ENCODE measurements at places on chromosomes 6 and 20.

DNA sequence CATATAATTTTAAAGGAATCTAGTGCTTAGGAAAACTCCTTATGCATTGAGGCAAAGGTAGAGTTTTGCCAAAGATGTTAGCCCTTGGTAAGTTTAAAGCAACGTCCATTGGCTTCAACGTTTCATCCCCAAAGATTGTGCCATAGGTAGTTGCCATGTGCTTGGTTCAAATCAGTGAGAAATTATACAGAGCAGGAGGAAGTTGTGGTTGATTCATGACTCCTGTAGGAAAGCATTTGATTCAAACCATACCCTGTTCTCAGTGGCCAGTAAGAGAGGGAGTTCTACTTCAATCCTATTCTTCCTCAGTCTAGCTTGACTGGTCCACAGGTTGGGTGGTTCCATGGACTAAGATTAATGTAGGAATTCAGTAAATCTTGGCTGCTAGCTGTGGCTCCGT lies 535.6 kb downstream of the QKI start:
- DNase-seq: no peak

DNA sequence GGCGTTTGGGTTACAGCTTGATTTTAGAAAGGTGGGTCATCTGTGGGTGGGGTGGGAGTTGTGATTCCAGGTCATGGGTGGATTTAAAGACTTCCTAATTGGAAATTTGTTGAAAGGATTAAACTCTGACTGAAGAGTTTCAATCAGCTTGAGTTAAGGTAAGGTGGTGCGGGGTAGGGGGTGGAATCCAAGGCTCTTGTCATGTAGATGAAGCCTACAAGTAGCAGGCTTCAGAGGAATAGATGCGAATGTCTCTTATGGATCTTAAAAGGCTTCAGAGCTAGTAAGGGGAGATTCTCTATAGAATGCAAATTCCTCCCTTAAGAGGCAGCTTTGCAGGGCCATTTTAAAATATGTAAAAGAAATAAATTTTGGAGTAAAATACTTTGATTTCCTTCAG lies 645.3 kb downstream of the FRK start:
- no peak for DNase-seq

- DNase-seq: no peak
These were observed 296.1 kb downstream of the TFAP2C start for GRCh38 chr20:56925082-56925830.

GRCh38 chr20:47319517-47320252 lies 36.8 kb downstream of the ZMYND8 start:
- DNase-seq: no peak

- no peak for DNase-seq
These were observed 1.2 kb downstream of the TCEA2 start for GRCh38 chr20:64064145-64064698.

- DNase-seq: no peak
These were observed 4.3 kb downstream of the CALHM4 start for GRCh38 chr6:116557893-116558292.

DNA sequence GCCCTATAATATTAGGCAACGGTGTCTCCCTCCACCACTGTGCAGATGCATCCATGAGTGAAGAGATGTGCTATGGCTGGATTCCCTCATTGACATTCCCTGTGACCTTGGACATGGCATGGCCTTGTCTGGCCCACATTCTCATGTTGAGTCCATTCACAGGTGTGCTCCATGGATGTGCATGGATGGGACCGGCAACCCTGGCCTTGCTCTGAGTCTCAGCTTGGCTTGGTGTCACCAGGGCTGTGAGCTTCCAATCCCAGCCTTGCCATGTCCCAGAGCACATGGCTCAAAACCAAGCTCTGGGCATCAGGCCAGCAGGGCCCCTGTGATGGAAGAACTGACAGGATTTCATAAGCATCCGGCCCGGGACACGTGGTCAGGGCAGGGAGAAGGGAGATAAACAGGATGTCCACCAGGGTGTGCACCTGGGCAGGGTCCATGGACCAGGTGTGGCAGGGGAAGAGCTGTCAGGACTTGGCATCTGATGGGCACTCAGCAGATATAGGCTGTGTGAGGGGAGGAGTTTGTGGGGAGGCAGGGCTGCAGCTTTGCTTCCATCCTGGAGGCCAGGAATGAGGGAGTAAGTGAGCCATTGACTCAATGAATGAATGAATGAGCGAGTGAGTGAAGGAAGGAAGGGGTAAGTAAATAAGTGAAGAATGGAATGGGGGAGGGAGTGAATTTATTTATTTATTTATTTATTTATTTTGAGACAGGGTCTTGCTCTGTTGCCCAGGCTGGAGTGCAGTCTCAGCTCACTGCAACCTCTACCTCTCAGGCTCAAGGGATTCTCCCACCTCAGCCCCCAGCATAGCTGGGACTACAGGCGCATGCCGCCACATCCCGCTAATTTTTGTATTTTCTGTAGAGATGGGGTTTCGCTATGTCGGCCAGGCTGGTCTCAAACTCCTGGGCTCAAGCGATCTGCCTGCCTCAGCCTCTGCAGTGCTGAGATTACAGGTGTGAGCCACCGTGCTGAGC lies 15.7 kb downstream of the NRSN2 start:
- DNase-seq: peak; percentile 55

DNA sequence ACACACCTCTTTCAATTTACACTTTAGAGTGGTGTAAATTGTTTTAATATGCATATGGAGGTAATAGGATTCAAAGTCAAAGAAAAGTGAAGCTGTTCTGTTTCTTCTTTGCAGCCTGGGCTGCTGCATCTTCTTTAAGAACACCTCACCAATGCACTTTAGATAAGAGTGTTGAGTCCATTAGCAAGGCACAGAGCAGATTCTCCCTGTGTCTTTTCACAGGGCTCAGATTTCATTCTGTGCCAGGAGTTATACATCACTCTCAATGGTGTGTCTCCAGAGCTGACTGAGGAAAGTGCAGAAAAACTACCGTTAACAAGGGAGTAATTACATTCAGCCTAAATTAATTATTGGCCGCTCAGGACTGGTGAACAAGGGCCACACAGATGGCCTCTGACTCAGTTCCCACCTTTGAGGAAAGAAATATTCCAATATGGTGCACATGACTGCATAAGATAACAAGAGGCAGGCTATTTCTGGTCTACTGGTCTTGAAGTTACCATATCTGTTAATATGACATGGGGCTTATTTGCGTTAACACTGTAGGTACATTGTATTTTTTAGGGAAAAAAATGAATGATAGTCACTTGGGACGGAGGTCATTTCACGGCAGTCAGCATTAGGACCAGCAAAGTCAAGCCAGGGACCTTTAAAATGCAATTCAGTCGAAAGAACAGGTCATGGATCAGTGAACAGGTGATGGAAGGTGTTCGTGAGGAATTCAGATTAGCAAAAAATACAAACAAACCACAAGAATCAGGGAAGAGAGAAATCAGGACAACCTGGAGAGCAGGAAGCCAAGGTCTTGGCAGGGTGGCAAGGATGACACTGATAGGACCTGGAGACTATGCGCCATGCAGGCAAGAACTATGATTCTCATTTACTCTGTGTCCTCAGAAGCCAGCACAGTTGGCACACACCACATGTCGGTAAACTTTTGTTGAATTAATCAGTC lies 203.7 kb downstream of the TBX18 start:
- DNase-seq: no peak

DNA sequence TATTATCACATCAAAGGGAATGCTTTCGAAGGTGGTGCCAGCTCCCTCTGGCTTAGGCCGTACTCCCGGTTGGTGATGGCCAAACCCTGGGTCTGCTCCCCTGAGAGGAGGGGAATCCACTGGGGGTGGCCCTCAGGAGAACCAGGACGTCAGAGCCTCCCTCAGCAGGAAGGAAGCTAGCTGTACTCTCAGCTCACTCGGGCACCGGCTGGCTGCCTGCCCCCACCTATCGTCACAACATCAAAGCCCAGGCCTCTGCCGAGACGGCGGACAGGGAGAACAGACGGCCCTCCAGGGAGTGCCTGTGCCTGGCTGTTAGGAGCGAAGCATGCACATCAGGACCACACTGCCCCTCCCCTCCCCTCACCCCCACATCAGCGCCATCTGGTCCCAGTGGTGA lies 9.2 kb upstream of the PGC start:
- no peak for DNase-seq

- peak; percentile 51 for DNase-seq
These were observed 46.9 kb downstream of the PDYN start for GRCh38 chr20:1946762-1947534.

DNA sequence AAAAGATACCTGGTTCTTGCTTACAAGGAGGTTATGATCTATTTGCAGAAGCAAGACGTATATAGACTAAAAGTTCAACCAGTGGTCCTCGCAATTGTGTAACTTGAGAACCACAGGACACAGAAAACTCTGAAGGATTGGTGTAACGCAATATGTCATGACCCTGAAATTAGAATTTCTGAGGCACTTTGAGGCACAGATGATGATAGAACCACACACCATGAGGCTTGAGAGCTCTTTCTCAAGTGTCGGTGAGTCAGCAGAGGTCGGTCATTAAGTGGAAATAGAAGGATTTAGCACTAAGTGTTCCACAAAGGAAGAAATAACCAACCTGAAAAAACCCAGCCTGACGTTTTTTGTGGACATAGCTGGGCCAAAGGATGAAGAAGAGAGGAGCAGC lies 15.3 kb upstream of the CCN2 start:
- no peak for DNase-seq

DNA sequence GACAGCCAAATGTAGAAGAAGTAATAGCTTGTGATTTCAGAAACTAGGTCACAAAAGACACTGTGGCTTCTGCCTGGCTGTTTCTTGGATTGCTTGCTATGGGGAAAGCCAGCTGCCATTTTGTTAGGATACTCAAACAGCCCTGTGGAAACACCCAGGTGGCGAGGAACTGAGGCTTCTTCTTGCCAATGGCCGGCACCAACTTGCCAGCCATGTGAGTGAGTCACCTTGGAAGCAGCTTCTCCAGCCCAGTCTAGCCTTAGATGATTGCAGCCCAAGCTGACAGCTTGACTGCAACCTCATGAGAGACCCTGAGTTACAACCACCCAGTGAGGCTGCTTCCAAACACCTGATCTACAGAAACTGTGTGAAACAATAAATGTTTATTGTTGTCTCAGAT lies 11.9 kb upstream of the KIAA1755 start:
- no peak for DNase-seq

GRCh38 chr6:97717086-97717485 lies 434.1 kb upstream of the MMS22L start:
- DNase-seq: no peak

DNA sequence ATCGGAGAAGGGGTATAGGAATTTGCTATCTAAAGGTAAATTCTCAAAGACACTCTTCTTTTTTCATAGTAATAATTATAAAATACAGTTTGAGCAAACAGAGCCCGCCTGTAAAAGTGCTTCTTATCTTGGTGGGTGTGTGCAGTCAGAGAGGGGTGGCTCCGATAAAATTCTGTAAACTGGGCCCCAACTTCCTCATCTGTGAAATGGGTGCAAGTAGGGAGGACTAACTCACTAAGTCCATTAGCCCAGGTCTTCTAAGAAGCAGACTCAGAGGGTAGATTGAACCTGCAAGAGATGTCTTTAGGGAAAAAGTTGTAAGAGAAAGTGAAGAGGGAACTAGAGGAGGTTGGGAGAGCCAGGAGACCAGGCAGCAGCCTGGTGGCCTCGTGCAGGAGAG lies 245.8 kb upstream of the RREB1 start:
- DNase-seq: no peak

DNA sequence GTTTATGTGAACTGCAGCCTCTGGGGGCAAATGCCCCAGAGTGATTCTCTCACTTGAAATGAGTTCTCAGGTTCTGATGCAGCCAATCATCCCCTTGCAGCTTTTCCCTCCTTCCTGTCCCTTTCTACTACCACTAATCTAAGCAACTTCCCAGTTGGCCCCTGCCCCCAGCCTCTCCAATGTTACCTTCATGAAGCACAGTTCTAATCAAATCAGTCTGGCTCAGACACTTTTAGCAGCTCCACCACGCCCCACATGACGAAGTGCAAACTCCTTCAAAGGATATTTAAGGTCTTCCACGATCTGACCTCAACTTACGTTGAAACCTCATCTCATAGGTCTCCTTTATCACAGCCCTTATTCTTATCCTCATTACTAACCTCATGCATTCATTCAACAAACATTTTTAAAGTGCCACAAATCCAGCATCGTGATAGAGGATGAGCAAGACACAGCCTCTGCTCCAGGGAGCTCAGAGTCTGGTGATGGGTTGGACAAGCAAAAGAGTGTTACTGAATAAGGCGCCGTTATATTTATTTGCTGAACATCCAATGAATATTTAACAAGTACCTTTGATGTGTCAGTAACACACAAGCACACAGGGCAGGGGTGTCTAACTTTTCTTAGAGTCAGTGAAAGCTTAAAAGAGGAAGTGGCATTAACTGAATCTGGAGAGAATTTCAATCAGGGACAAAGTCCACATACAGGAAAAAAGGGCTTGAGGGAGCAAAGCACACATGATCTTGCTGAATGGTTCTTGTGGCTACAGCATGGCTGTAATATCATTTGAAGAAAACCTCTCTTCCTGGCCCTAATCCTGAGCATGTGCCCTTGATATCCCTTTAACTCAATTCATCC lies 20.4 kb upstream of the DTNBP1 start:
- DNase-seq: no peak

Measured in omental fat pad (tissue), 4 donors.